ENCODE measurements at places on chromosomes 4 and X. TPM values are rescaled to one million over a fixed set of nuclear protein-coding genes. Genes with fewer than 3 reads are reported as not detected.

DNA sequence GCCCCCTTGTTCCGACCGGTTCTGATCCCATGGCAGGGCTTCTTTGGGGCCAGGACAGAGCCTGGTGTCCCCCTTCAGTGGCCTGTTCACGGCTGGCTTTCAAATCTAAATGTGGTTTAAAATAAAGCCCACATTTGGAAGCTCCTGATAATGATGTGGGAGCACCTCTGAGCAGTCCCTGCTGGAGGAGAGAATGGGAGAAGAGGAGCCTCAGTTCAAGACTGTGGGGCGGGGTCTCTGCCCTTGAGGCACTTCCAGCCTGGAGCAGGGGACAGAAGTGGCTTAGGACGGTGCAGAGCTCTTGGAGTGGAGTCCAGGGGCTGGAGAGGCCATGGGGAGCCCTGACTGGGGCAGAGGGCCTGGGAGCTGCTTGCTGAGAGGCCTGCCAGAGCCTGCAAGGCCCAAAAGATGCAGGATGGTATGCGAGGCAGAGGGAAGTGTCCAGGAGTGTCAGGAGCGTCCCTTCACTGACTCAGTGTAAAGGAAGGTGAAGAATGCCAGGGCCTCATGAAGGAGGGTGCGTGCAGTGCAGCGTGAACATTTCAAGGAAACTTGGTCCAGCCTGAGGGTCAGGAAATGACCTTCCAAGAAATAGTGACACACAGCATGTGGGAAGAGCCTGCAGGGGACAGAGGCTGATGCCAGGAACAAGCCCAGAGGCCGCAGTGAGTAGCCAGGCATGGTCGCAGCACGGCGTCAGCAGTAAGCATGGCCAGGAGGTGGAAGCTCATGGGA is 21.1 kb upstream of the TADA2B start:
- peak; percentile 28 for DNase-seq

DNA sequence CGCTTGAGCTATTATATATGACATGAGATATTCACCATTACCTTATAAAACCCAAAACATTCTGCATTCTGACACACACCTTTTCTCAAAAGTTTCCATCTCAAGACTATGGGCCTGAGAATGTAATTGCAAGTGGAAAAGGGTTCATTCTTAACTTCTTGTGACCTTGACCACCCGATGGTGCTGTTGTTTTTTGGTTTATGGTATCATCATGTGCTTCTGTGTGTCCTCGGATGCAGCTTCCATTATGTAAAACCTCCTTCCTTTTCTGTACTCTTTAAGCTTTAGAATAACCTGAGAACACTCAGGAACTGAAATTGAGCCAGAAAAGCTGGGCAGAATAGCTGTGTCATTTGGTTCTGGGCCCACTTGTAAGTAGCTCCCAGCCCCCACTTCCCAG is 16.2 kb upstream of the PUDP start:
- no peak for DNase-seq

DNA sequence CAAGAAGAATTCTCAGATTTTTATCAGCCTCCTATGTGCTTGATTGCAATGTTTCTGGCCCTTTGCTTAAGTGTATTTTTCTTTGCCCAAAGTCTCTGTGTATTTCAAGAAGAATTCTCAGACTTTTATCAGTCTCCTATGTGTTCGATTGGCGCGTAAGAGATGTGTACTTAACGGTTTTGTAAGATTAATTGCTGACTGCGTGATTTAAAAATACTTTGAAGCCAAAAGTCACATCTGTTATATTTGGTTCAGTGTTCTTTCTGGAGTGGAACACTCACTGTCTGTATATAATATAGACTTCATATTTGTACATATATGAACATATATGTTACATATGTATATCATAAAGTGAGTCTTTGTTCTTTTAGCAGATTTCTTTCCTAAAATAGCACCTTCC is 11.4 kb downstream of the SCML1 start:
- DNase-seq: no peak

Gene SPANXA2
- total RNA-seq: not detected

Gene G6PD
- 15.0 TPM for total RNA-seq

Gene CAPN6
- 0.05 TPM for total RNA-seq

Gene SLITRK4
- total RNA-seq: 0.38 TPM

Gene ZFP42
- not detected for total RNA-seq

Gene SPATA18
- total RNA-seq: 3.1 TPM

Gene MAMLD1
- 1.8 TPM for total RNA-seq

Gene MRPL1
- 47.9 TPM for total RNA-seq

Gene CNKSR2
- total RNA-seq: 0.95 TPM
